CD4-positive, alpha-beta T cell treated with Interleukin-6 at 100 ng/mL for 8 hours (primary cell): ENCODE measurements at places on chromosomes 4 and X.

DNA sequence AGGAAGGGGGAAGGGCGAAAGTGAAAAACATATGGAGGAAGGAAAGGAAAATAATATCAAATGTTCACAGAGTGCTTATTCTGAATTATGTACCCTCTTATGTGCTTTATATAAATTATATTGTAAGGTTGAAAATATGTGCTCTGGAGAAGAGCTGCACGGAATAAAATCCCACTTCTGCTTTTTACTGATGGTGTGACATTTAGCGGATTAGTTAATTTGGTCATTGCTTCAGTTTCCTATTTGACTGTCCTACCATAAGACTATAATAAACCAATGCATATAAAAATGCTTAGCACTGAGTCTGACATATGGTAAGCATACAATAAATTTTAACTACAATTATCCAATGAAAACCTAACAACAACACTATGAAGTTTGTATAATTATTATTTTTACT is 86.2 kb downstream of the NPFFR2 start:
- DNase-seq = no peak

GRCh38 chr4:48858130-48858529 is 27.2 kb downstream of the OCIAD1 start:
- DNase-seq = no peak

- no peak for DNase-seq
These were observed 123.6 kb upstream of the MID1 start for GRCh38 chrX:10744007-10744406.

DNA sequence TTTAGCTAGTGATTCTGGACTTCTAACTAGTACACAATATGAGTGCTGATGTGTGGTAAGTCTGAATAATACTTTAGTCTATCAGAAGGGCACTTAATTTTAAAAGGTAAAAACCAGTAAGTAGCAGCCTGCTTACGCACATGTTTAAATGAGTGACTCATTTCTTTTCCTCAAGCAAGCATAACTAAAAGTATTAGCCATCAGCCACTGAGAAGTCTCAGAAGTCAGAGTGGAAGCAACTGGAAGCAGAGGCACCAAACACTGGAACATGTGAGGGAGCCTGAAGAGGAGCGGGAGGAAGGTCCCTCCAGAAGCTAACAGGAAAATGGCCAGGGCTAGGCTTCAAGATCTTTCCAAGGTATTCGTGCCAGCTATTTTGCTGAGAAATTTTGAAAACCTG is 257.7 kb downstream of the RAPGEF2 start:
- DNase-seq = no peak

DNA sequence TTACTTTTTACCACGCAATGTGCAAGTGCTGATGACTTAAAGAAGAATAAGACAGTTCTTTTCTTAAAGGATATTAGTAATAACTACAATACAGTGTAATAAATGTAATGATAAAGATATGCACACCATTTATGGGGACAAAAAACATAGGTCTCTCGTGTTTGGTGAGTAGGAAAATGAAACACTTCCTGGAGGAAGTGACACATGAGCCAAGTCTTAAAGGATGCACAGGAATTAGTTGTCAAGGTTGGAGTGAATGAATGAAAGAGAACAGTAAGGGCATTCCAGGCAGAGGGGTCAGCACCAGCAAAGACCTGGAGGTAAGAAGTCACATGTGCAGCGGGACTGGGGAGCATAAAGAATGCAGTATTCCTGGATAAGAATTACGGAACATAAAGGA is 112.7 kb downstream of the SH3RF1 start:
- no peak for DNase-seq
